ENCODE measurements at places on chromosomes 3 and 15. TPM values are rescaled to one million over a fixed set of nuclear protein-coding genes. Genes with fewer than 3 reads are reported as not detected.

The MESP2 gene
- not detected for total RNA-seq

The AGTR1 gene
- total RNA-seq: not detected

The CEP97 gene
- 25.1 TPM for total RNA-seq

The HRG gene
- not detected for total RNA-seq

The ANKRD34C gene
- total RNA-seq: not detected

The NR2E3 gene
- total RNA-seq: 0.69 TPM

The SEMA7A gene
- 16.2 TPM for total RNA-seq

The C3orf20 gene
- not detected for total RNA-seq

The PLA2G4E gene
- total RNA-seq: 1.0 TPM

The PEX5L gene
- 41.0 TPM for total RNA-seq

The MYO1E gene
- total RNA-seq: 7.9 TPM

The LYZL4 gene
- total RNA-seq: not detected

The GPX1 gene
- total RNA-seq: 239 TPM

The PPP4R2 gene
- 77.9 TPM for total RNA-seq

The FAM81A gene
- total RNA-seq: not detected

The RASL12 gene
- total RNA-seq: 0.44 TPM

The FGF7 gene
- 0.07 TPM for total RNA-seq

The FBXW12 gene
- total RNA-seq: 0.66 TPM

The GNAT1 gene
- total RNA-seq: not detected

The PRR20G gene
- total RNA-seq: not detected

The ADCY5 gene
- total RNA-seq: 2.1 TPM

The SPINK8 gene
- not detected for total RNA-seq

The FRMD5 gene
- total RNA-seq: 43.8 TPM

The GOLGA8J gene
- not detected for total RNA-seq

The LRRIQ4 gene
- 0.29 TPM for total RNA-seq

The ADAMTS9 gene
- total RNA-seq: 2.3 TPM
